Activated T-helper 17 cell treated with anti-CD3 and anti-CD28 coated beads, Interleukin-2, amount 50 U/mL, for 72 hours (primary cell): ENCODE measurements at places on chromosomes 1 and 21. TPM values are rescaled to one million over a fixed set of nuclear protein-coding genes. Genes with fewer than 3 reads are reported as not detected.

PLA2G5 gene
- not detected for total RNA-seq

MARK1 gene
- 0.05 TPM for total RNA-seq

MPZ gene
- 12.1 TPM for total RNA-seq

ZNF593OS gene
- not detected for total RNA-seq

DUSP12 gene
- 12.0 TPM for total RNA-seq

EFNA3 gene
- total RNA-seq, result 4.1 TPM

SAMD11 gene
- total RNA-seq, result not detected

CD5L gene
- not detected for total RNA-seq

CASZ1 gene
- total RNA-seq, result 2.6 TPM

KRTAP20-4 gene
- not detected for total RNA-seq

MIXL1 gene
- 0.15 TPM for total RNA-seq

SPRR2F gene
- not detected for total RNA-seq

CLCA1 gene
- not detected for total RNA-seq

GNG4 gene
- total RNA-seq, result 2.1 TPM

CA14 gene
- not detected for total RNA-seq

LENEP gene
- 0.77 TPM for total RNA-seq

PLEKHN1 gene
- 6.3 TPM for total RNA-seq

CIART gene
- total RNA-seq, result 12.4 TPM

PDC gene
- not detected for total RNA-seq

HSPA6 gene
- 0.41 TPM for total RNA-seq

ERVH48-1 gene
- total RNA-seq, result 0.29 TPM

MIA3 gene
- 32.8 TPM for total RNA-seq

HRNR gene
- not detected for total RNA-seq

GPR161 gene
- 0.93 TPM for total RNA-seq

COL11A1 gene
- not detected for total RNA-seq

DNAJC6 gene
- 6.0 TPM for total RNA-seq

RAP1GAP gene
- total RNA-seq, result 0.45 TPM

ST6GALNAC5 gene
- total RNA-seq, result not detected

HTR6 gene
- 0.13 TPM for total RNA-seq

IGSF8 gene
- 30.8 TPM for total RNA-seq

NBPF8 gene
- 33.4 TPM for total RNA-seq

LHX4 gene
- not detected for total RNA-seq

SAMSN1 gene
- total RNA-seq, result 93.3 TPM

CEPT1 gene
- total RNA-seq, result 31.3 TPM

PDPN gene
- total RNA-seq, result not detected

WNT3A gene
- total RNA-seq, result not detected

PIGR gene
- 0.34 TPM for total RNA-seq

FCGR3A gene
- not detected for total RNA-seq

LEFTY2 gene
- not detected for total RNA-seq

DCLRE1B gene
- total RNA-seq, result 16.1 TPM

CHRNB2 gene
- 0.05 TPM for total RNA-seq

DIRAS3 gene
- total RNA-seq, result not detected

AGT gene
- not detected for total RNA-seq

TATDN3 gene
- 15.5 TPM for total RNA-seq

FAAH gene
- total RNA-seq, result 5.6 TPM

RNF220 gene
- 88.7 TPM for total RNA-seq

CRTC2 gene
- total RNA-seq, result 84.9 TPM

ANKRD65 gene
- not detected for total RNA-seq

MTARC1 gene
- not detected for total RNA-seq

LCE1B gene
- not detected for total RNA-seq

ACTN2 gene
- total RNA-seq, result 0.06 TPM

HSPB7 gene
- not detected for total RNA-seq

VANGL2 gene
- total RNA-seq, result not detected

S100A7A gene
- total RNA-seq, result not detected

NR0B2 gene
- not detected for total RNA-seq
